ENCODE measurements at places on chromosomes 6 and 20.

DNA sequence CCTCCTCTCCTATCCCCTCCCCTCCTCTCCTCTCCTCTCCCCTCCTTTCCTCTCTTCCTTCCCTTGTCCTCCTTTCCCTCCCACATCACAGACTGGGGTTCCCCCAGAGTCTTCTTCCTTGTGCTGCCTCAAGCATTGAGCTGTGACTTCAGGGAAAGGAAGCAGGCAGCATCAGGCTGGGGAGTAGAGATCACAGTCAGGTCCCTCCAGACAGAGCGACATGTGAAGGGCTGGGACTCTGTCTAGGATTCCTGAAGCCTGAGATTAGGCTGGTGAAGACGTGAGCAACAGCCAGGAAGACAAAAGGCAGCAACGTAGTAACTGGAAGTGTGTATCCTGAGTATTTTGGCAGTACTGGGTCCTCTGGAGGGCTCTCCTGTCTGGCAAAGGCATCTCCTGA lies 265.4 kb upstream of the SUPT3H start:
- no peak for DNase-seq

DNA sequence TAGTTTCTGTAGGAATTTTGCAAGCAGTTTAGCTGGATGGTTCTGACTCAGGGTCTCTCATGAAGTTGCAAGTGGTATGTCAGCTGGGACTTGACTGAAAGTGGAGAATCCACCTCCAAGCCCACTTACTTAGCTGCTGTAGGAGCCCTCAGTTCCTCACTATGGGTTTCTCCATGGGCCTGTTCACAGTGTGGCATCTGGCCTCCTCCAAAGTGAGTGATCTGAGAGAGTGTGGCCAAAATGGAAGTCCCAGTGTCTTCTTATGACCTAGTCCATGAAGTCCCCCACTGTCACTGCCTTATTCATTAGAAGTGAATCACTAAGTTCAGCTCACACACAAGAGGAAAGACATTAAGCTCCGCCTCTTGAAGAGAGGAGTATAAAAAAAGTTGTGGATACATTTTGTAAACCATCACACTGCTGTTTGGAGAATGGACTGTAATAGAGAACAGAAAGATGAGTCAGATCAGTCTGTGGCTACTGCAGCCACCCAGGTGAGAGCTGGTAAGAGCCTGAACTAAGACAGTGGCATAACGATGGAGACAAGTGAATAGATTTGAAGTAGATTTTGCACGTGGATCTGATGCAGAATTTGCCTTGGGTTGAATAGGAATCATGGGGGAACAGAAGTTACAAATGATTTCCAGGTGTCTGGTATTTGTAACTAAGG lies 4.9 kb upstream of the NELFCD start:
- no peak for DNase-seq

GRCh38 chr20:51750037-51750769 lies 18.0 kb downstream of the ATP9A start:
- DNase-seq, result no peak

- no peak for DNase-seq
Observed at GRCh38 chr6:33272275-33273128, 627 bp downstream of the RPS18 start.

DNA sequence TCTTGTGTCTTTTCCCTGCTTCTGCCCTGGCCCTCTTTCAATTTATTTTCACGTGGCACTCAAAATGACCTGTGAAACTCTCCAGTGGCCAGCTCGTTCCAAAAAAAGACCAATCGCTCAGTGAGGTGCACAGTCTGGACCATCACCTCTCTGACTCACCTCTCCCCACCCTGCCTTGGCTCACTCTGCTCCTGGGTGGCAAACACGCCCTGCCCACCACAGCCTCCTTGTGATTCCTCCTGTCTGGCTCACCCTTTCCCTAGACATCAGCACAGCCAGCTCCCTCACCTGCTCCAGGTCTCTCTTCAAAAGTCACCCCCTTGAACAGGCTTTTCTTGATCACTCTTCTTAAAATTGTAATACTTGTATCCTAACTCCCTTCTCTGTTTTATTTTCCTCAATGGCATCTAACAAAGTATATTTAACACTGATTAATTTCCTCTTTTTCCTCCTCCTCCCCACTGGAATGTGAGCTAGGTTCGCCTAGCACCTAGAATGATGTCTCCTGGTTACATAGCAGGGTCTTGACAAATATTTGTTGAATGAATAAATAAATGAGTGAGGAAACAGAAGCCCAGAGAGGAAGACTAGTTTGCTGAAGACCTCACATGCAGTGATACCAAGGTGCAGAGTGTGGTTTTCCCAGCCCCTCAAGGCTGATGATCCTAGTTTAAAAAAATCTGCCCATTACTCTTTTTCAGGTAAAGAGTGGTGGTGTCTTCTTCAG lies 109.0 kb downstream of the GJA10 start:
- no peak for DNase-seq

GRCh38 chr20:4563534-4563933 lies 158.2 kb upstream of the PRND start:
- DNase-seq, result no peak

DNA sequence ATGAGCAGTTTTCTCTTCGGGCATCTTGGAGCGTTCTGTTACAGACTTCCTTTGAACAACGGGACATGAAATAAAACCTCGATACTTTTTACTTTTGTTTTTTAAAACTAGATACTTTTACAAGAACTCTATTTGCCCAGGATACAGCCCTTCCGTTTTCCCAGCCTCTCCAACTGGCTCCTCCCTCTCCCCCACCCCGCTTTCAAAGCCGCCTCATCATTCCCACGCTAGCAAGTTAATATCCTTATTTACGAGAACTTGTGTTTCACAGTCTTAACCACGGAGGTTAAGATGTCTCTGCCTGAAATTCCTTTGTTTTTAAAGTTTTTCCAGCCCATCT lies 241 bp upstream of the CFAP206 start:
- peak; percentile 32 for DNase-seq

- DNase-seq, result no peak
Observed at GRCh38 chr20:44752099-44752931, 6.7 kb downstream of the KCNK15 start.

GRCh38 chr6:3328796-3329195 lies 70.0 kb downstream of the PSMG4 start:
- no peak for DNase-seq

DNA sequence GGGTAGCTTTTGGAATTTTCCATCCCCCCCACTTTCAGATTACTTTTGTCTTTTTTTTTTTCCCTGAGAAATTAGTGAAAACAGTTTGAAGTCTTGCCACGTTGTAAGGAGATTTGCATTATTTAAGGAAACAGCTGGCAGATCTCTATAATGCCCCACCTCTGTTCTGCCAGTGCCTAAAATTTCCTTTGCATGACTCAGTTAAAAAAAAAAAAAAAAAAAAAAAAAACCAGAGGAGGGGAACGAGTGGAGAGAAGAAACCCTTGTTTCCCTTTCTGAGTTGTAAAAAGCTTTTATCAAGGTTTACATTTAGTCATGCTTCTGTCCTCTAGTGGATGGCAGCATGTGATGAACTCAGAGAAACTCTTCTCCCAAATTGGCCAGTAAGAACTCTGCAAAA lies 33.5 kb downstream of the CARMIL1 start:
- no peak for DNase-seq

GRCh38 chr20:63261060-63261794 lies 7.0 kb upstream of the NKAIN4 start:
- DNase-seq, result peak; percentile 58

DNA sequence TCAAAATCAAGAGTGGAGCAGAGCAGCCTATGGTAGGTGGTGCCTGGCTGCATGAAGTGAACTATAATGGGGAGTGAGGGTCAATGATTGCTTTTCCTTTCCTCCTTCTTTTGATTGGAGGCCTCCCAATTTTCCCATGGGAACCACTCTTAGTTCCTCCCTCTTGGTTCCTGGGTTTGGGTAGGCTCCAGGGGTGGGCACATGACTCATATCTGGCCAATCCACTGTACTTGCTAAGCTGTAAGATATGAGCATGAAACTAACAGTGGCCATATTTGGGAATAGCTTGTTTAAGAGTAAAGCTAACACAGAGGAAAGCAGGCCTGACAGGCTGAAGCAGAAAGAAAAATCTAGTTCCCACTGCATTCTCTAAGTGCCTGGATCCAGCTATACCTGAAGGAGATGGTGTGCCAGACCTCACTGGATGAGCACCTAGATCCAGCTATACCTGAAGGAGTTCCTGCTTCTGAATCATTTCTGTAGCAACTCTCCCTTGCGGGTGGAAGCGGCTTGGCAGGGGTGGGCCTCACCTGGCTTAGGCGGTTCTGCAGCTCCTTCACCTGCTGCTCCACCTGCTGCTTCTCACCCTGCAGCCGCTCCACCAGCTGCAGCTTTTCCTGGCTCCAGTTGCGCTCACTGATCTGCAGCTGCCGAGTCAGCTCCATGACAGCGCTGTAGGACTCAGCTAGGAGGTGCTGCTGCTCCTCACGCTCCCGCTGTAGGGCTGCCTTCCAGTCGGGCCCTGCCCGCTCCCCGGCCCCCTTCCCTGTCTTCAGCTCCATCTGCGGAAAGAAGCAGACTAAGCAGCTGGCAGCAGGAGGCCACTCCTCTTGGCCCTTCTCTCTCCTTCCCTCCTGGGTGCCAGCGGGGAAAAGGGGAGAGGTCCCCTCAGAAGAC lies 29.0 kb upstream of the DSN1 start:
- DNase-seq, result no peak

DNA sequence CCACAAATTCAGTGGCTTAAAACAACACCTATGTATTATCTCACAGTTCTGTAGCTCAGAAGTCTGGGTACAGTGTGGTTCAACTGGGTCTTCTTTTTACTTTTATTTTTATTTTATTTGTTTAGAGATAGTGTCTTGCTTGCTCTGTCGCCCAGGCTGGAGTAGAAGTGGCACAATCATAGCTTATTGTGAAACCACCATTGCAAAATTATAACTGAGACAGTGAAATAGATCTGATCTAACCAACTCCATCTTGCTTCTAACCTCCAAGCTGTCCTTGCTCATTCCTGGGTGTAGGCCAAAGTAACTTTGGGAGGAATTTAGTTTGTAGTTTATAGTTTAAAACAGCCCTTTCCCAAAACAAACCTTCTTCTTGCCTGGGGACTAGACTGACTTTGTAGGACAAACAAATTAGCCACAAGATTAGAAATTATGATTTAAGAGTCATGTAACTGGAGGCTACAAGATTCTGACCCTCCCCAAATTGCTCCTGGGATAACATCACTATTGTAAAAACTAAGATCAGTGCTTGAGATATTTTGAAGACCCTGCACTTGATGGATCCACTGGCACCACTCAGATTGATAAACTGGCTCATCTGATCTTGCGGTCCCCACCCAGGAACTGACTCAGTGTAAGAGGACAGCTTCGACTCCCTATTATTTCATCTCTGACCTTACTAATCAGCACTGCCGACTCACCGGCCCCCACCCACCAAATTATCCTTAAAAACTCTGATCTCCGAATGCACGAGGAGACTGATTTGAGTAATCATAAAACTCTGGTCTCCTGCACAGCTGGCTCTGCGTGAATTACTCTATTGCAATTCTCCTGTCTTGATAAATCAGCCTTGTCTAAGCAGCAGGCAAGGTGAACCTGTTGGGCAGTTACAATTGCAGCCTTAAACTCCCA lies 193.4 kb upstream of the CDYL start:
- DNase-seq, result no peak

DNA sequence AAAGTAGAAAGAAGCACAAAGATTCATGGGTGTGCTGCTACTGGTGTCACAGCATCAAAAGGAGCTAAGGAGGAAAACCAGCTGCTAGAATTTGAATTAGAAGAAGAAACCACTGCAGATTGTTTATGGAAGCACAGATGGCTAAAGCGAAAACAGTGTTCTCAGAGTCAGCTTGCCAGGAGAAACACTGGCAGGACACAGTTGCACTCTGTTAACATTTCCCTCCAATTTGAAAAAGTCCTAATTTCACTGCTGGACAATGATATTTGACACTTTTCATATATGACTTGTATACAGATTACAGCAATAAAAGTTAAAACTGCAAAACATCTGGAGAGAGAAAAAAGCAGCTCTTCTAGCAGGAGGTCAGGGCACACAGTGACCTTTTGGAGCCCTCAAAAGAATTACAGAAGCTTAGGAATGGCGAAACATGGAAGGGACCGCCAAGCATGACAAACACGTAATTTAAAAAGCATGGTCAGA lies 314.5 kb downstream of the COL12A1 start:
- no peak for DNase-seq

DNA sequence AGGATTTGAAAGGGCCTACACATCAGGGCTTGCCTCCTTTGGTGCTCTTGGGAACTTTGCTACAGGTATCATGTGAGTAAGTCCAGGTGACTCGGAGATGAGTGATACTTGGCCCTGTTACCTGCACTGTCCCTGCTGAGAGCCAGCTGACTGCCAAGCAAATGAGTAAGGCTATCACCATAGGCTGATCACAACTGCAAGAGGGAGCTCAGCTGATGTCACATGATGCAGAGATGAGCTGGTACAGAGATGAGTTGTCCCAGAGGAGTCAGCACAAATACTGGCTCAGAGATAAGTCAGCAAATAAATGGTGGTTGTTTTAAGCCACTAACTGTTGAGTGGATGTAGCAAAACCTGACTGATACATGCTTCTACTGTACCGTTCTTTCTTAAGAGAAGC lies 41.4 kb downstream of the LAMP5 start:
- DNase-seq, result no peak

DNA sequence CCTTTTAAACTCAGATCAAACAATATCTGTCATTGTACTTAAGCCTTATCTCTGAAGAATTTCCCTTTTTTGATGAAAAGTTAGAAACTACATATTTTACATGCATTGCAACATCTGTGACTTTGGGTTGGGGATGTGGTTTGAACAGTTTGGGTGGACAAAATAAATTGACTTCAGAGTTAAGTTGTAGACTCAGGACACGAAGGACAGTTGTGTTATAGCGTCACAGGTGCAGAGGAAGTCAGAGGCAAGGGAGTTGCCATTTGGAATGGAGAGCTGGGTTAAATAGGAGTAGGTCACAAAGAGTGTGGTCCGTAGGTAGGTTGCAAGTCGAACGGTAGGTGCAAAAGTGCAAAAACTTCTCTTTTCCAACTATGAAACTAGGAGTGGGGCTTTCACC lies 46.0 kb downstream of the ZFAND3 start:
- DNase-seq, result no peak

- DNase-seq, result no peak
Observed at GRCh38 chr6:37934276-37934675, 114.7 kb downstream of the ZFAND3 start.

DNA sequence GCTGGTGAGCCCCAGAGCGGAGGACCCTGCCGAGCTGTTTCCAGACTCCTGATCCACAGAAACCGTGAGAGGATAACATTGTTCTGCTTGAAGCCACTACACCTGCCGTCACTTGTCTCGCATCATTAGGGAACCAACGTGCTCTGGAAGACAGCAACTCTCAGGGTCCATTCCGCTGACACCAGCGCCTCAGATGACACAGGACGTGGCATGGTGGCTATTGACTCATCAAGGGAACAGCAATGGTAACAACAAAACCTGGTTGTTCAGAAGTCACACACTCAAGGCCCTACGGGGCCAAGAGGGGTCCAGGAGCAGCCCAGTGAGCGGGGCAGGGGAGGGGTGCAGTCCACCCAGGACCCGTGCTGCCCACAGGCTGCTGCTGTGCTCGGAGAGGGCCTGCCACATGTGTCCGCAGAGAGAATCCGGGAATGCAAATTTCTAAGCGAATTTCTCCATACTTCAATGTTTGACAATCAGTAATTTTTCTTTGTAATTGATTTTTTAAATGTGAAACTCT lies 110.4 kb downstream of the TTLL2 start:
- no peak for DNase-seq

Data from upper lobe of left lung (tissue), 6 donors.